Naive thymus-derived CD8-positive, alpha-beta T cell (primary cell): ENCODE measurements at places on chromosomes 1 and 21. TPM values are rescaled to one million over a fixed set of nuclear protein-coding genes. Genes with fewer than 3 reads are reported as not detected.

DNA sequence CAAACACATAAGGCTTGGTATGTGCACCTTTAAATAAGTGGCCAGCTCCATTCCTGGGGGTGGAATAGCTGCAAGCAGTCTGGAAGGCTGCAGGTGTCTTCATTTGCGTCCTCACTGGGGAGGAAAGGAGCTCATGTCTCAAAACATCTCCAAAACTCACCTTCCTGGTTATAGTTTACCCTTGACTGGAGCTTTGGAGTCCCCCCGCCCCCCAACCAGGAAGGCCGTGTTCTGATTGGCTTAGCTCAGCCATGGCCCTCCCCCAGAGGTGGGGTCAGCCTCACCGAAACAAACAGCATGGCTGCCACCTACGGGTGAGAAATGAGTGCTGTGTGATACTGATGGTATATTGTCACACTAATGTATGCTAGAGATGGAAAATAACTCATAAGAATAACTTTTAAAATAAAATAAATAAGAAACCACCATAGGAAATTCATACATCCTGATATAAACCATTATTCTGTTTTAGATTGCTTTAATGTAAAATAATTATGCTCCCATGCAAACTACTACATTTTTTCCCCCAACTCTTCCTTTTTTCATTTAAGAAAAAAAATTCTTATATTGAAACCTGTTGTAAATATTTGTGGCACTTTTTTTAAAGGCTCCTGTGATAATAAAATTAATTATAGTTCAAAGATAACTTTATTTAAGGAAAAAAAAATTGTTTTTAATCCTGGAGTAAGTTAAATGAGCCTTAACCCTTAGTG, 90.8 kb downstream of the ZP4 start:
- H3K27me3 ChIP-seq: peaks cover 2% of the 10 kb centered on the region
- no peaks in the 10 kb centered on the region for H3K36me3 ChIP-seq
- H3K4me1 ChIP-seq: no peaks in the 10 kb centered on the region
- no peak for DNase-seq

DNA sequence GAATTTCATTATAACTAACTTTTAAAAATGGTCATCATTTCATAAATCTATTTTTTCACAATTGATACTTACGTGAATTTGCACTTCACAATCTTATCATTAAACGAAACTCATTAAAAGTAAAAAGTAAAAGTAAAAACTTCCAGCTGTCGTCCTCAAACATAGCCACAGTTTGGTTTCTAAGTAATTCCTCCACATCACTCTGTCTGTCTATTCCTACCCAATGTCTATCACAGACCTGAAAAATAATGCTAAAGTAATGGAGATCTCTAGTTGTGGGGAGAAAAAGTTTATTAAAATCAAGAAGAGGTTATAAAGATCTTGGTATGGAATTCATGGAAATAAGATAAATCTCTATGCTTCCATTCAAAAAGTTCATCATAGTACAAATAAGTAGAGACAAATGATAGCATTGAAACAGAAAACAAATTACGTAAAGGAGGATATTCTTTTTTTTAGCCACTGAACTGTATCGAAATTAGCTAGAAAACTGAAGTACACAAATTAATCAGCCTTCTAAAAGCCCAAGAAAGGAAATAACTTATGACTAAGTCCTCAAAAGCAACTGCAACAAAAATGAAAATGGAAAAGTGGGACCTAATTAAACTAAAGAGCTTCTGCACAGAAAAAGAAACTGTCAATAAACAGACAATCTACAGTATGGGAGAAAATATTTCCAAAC, 148.6 kb downstream of the TIAM1 start:
- H3K4me1 ChIP-seq: peaks cover 22% of the 10 kb centered on the region
- no peaks in the 10 kb centered on the region for H3K27me3 ChIP-seq
- no peak overlapping the region for H3K27ac ChIP-seq
- no peaks in the 10 kb centered on the region for H3K36me3 ChIP-seq
- DNase-seq: no peak
- no peak overlapping the region for H3K4me3 ChIP-seq

DNA sequence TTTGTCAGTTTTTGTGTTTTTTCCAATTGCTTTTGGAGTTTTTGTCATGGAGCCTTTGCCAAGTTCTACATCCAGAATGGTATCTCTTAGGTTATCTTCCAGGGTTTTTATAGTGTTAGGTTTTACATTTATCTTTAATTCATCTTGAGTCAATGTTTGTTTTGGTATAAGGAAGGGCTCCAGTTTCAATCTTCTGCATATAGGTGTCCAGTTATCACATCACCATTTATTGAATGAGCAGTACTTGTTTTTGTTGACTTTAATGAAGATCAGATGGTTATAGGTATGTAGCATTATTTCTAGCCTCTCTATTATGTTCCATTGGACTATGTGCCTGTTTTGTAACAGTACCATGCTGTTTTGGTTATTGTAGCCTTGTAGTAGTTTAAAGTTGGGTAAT, 1233.1 kb downstream of the PLA2G4A start:
- H3K4me3 ChIP-seq: no peak overlapping the region
- DNase-seq: no peak
- H3K27ac ChIP-seq: no peak overlapping the region
- no peaks in the 10 kb centered on the region for H3K36me3 ChIP-seq
- no peaks in the 10 kb centered on the region for H3K4me1 ChIP-seq

- H3K4me1 ChIP-seq: no peaks in the 10 kb centered on the region
- no peak overlapping the region for H3K4me3 ChIP-seq
- DNase-seq: no peak
- H3K27me3 ChIP-seq: peaks cover 12% of the 10 kb centered on the region
- H3K36me3 ChIP-seq: peaks cover 7% of the 10 kb centered on the region
Observed at GRCh38 chr1:15177710-15178166, 24.2 kb downstream of the TMEM51 start.

GRCh38 chr1:230773396-230774033, 26.3 kb downstream of the CAPN9 start:
- no peak overlapping the region for H3K27ac ChIP-seq
- H3K27me3 ChIP-seq: no peaks in the 10 kb centered on the region
- H3K4me1 ChIP-seq: no peaks in the 10 kb centered on the region
- H3K36me3 ChIP-seq: no peaks in the 10 kb centered on the region

DNA sequence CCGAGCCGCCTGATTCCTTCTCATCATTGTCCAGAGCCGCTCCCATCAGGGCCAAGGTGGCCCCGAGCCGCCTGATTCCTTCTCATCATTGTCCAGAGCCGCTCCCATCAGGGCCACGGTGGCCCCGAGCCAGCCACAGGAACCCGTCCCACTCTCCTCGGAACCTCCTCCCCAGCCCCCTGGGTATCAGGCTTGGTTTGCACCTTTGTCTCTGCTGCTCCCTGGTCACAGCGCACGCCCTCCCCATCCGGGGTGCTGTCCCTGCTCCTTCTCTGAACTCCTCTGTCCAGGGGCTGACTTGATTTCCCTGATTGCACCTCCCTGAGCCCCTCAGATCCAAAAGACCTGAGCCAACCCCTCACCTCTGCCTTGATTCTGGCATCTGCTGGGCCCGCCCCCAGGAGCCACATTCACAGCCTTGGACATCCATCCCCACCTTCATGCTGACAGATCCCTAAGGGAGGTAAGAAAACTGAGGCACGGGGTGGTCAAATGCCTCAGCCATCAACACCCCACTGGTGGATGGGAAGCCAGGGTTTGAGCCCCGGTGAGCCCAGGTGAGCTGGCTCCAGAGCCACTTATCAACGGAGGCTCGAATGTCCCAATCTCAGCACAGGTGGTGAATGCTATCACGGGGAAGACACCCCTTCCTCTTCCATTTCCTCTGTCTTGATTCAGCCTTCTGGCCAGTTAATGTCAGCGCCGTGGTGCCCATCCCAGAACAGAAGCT, 25.6 kb upstream of the COL18A1 start:
- DNase-seq: no peak
- H3K27ac ChIP-seq: no peak overlapping the region
- no peaks in the 10 kb centered on the region for H3K36me3 ChIP-seq

DNA sequence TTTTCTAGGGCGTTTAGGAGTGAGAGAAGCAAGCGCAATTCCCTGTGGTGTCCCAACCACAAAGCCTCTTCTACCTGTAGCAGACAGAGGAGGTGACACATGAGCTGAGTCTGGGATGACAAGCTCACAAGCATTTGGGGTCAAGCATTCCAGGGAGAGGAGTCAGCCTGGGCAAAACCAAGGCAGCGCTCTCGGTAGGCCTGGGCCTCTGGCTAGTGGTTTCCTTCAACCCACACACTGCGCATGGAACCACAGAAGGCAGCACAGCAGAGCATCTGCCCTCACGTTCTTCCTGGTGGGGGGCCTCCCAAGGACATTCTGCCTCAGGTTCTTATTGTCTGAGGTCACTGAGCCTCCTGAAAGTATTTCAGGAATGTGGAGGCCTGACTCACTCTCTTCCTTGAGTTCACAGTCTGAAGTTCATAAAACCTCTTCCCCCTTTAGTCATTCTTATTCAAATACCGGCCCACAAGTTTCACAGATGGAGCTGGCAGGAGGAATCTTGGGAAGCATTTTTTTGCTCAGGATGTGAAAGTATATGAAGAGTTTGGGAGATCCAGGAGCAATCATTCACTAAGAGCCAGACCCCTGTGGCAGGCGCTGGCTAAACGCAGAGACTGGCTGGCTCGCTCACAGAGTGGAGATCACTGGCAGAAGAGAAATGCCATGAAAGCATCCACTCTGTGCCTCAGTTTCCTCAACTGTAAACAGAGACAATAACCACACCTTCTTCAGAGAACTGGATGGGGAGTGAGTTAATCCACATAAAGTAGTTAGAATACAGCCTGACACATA, 26.8 kb downstream of the CCN1 start:
- H3K27me3 ChIP-seq: no peaks in the 10 kb centered on the region
- peaks cover under 1% of the 10 kb centered on the region for H3K36me3 ChIP-seq
- no peak overlapping the region for H3K4me3 ChIP-seq
- no peak overlapping the region for H3K27ac ChIP-seq
- H3K4me1 ChIP-seq: no peaks in the 10 kb centered on the region
- DNase-seq: no peak

- peak overlapping the region; percentile 31 for H3K4me3 ChIP-seq
- H3K36me3 ChIP-seq: no peaks in the 10 kb centered on the region
- DNase-seq: no peak
- no peaks in the 10 kb centered on the region for H3K27me3 ChIP-seq
Observed at GRCh38 chr1:66932291-66932690, 7.5 kb downstream of the MIER1 start.

GRCh38 chr1:174818951-174819350, 180.8 kb upstream of the CACYBP start:
- H3K27me3 ChIP-seq: no peaks in the 10 kb centered on the region
- no peak overlapping the region for H3K27ac ChIP-seq
- no peak overlapping the region for H3K4me3 ChIP-seq
- peaks cover 14% of the 10 kb centered on the region for H3K36me3 ChIP-seq

DNA sequence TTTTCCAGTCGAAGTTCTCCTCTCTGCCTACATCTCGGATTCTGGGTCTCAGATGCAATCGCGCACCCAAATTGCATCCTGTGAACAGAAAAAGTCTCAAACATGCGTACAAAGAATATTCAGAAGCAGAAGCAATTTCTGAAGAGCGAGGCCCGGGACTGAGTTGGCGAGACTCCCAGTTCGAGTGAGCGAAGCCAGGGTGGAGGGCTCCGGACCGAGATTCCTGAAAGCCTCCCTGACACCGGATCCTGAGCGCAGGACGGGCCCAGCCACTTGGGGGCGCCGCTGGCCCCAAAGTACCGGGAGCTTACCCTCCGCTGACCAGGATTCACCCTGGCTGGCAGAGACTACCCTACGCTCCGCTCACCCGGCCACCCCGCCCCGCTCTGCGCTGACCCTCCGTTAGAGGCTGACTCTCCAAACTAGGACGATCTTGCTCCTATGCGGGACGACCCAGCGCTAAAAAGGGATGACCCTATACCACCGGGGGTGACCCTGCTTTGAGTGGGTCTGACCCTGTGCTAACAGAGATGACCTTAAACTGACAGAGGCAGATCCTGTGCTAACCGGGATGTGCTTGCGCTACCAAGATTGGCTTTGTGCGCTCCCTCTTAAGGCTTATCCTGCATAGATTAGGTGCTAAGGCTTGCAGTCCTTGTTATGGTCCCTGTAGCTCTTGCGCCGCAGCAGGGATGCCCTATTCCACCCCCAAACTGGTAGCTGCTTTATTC, 12.1 kb downstream of the FOXD2 start:
- H3K27ac ChIP-seq: no peak overlapping the region
- no peaks in the 10 kb centered on the region for H3K36me3 ChIP-seq
- H3K4me3 ChIP-seq: no peak overlapping the region
- H3K4me1 ChIP-seq: peaks cover 9% of the 10 kb centered on the region

DNA sequence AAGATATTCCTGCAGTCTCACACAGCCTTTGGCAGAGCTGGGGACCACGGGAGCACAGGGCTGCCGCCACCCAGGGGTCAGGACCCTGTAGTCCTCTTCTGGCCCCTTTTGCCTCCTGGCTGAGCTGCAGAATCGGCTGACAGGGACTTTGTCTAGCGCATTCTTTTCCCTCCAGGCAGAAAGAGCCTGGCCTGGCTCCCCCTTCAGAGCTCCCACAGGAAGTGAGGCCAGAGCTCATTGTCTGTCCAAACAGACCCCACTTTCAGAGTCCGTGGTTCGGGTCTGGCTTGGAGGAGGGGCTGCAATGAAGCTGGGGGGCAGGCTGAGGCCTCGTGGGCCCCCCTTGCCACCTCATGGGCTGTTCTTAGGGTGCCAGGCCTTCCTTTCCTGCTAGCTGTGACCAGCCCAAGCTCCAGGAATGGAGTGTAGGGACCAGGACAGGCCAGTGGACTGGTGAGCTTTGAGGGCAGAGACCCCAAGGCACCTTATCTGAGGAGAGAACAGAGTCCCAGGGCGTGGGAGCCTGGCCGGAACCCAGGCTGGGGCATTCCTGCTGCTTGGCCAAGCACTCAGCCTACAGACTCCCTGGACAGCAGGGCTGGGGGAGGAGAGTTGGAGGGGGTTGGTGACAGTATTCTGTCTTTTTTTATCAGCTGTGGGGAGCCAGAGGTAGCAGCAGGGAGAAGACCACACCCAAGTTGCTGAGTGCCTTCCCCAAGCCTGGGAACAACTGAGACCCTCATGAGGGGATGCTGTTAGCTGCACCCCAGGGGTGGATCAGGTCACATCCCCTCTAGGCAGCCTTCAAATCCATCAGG, 4.7 kb downstream of the CELSR2 start:
- no peak overlapping the region for H3K4me3 ChIP-seq
- peaks cover 31% of the 10 kb centered on the region for H3K4me1 ChIP-seq
- H3K36me3 ChIP-seq: no peaks in the 10 kb centered on the region
- no peak for DNase-seq
- H3K27me3 ChIP-seq: no peaks in the 10 kb centered on the region
- no peak overlapping the region for H3K27ac ChIP-seq

- H3K27ac ChIP-seq: no peak overlapping the region
- no peaks in the 10 kb centered on the region for H3K4me1 ChIP-seq
- no peaks in the 10 kb centered on the region for H3K36me3 ChIP-seq
- H3K27me3 ChIP-seq: peaks cover 22% of the 10 kb centered on the region
- DNase-seq: no peak
Observed at GRCh38 chr1:209190591-209191261, 392.8 kb upstream of the CAMK1G start.

LYPD8 gene
- not detected for total RNA-seq

TRIM67 gene
- not detected for total RNA-seq

SPRR2G gene
- not detected for total RNA-seq
